ELF-1 (cell line): ENCODE measurements at places on chromosomes 5 and 9.

DNA sequence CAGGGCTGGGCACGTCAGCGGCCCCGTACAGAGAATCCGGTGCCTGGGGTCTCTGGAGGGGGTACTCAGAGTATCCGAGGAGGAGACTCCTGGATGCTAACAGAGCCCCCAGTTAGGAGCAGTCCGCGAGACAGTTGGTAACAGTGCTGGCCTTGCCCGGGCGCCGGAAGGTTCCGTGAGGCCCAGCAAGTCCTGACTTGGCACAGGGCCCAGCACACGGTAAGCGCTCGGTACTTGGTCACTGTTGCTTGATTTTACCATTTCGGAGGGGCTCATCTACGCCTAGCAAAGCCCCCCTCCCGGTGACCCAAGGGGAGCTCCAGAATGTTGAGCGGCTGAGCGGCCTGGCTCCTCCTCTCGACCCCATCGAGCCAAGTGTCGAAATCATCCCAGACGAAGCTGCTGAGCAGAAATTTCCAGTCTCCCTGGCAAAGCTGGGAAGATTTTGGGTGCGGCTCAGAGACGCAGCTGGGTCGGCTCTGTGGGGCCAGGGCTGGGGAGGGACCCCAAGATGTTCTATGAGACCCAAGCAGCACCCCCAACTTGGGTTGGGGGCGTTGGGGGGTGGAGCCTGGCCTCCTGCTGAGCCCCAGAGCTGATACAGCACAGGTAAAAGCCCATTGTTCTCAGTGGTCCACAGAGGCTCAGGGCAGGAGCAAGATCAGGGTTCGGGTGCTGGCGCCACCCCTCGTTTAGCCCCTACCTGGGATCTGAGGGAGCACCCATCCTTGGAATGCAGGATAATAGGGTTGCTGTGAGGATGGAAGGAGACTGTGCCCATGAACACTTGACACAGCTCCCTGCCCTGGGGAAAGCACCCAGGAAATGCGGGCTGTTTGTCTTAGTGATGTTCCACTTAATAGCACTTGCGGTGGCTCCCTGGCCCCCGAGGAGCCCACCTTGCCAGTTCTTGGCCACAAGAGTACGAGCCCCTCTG, 137.2 kb downstream of the C9orf50 start:
- DNase-seq: peak; percentile 59

- DNase-seq: no peak
Measured at GRCh38 chr5:159030357-159030756, 69.4 kb downstream of the EBF1 start.

GRCh38 chr5:147436596-147436995, 73.3 kb downstream of the DPYSL3 start:
- no peak for DNase-seq

- peak; percentile 85 for DNase-seq
Measured at GRCh38 chr5:132065351-132065937, 5.0 kb downstream of the IL3 start.

- DNase-seq: no peak
Measured at GRCh38 chr9:12934545-12935272, 159.9 kb downstream of the LURAP1L start.

DNA sequence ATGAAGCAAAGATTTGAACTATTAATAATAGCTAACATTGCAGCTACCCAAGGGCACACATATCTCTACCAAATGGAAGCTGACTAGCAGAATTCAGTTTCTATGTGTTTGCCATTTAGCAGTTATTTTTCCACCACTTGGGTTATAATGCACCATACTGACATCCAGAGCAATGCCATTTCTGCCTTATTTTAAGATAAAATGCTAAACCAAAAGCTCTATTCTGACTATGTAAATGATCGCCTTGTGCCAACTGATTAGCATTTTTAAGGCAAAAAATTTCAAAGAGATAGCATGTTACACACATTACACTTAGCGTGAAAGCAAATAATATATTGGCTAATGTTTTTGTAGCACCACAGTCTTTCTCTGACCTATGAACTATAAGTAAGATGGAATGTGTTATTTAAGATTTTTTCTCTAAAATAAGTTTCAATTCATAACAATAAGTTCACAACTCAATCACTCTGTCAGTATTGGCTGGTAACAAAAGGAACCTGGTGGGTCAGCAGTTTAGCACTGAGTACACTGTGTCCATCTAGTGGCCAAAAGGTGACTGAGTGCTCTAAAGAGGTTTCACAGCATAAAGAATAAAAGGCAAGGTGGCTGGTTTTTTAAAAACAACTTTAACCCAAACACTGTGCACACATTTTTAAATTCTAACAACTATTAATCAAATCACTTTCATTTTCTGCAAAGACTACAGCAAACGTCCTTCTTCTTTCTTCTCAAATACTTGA, 443.5 kb downstream of the PDE4D start:
- no peak for DNase-seq
